ENCODE measurements at places on chromosomes 2 and 18. TPM values are rescaled to one million over a fixed set of nuclear protein-coding genes. Genes with fewer than 3 reads are reported as not detected.

The NXPH2 gene
- not detected for total RNA-seq

The HOXD9 gene
- not detected for total RNA-seq

The CXCR1 gene
- not detected for total RNA-seq

The STPG4 gene
- 0.36 TPM for total RNA-seq

The EGR4 gene
- total RNA-seq: not detected

The RASGRP3 gene
- total RNA-seq: 3.5 TPM

The UGT1A3 gene
- total RNA-seq: not detected

The SLC9A2 gene
- not detected for total RNA-seq

The TP53I3 gene
- total RNA-seq: 33.6 TPM
